ENCODE measurements at places on chromosomes 11 and 22.

GRCh38 chr22:42931421-42932196 is 74.5 kb upstream of the ARFGAP3 start:
- no peak for DNase-seq

- peak; percentile 57 for DNase-seq
Observed at GRCh38 chr22:24441406-24442351, 14.3 kb downstream of the ADORA2A start.

DNA sequence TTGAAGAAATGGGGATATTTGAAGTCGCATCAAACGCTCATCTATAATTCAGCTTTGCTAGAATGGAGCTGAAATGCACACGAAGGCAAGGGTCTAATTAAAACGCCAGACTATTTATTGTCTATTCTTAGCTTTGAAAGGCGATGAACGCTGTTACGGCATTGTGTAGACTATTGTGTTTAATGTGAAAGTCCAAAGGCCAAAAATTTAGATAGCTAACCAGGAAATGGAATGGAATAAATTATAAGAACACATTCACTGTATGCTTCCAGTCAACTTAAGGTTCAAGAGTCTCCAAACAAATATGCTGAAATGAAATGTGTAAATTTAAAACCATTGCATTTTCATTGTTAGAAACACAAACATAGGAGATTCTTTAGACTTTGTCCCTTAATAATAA is 186.2 kb downstream of the CWF19L2 start:
- DNase-seq: no peak

DNA sequence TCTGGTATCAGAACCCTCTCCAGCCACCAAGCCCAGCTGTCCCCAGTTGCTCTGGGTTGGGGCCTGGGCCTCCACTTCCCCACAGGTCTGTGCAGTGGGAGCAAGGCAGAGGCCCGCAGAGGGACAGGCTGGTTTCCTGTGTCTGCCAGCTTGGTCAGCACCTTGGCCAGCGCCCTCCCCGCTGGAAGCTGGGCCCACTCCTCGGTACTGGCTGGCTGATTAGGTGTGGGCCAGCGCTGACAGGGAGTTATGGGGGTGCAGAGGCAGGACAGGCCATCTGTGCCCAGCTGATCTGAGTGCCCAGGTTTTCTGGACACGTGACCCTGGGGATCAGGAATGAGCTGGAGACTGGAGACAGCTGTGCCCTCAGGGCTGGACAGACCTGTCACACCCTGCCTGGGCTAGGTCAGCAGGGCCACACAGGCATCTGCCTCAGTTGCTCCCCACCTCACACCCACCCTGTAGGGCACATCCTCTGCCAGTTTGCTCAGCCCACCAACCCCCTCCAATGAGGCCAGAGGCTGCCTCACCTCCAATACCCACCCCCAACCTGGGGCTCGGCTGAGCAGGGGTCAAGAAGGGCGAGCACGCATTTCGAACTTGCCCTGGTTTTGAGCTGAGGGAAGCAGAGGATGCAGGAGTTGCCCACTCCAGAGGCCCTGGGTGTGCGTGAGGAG is 175.3 kb downstream of the IGLL1 start:
- no peak for DNase-seq

DNA sequence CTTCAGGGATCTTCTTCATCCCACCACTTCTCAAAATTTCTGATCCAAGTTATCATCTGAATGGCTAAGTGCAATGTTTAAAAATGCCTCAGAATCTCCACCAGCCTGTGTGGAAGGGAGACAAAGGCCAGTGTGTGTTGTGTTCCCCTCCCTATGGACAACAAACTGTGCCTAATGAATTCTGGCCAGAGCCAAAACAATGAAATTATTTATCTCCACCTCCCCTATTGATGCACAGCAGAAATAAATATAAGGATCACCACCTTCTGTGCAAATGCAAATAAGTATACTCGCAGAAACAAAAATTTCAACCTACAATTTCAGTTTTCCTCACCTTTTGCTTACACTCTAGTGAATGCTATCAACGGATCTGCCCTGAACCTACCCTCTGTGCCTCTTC is 75.8 kb downstream of the GAB2 start:
- no peak for DNase-seq

GRCh38 chr11:57311109-57311936 is 13.4 kb downstream of the TNKS1BP1 start:
- no peak for DNase-seq

DNA sequence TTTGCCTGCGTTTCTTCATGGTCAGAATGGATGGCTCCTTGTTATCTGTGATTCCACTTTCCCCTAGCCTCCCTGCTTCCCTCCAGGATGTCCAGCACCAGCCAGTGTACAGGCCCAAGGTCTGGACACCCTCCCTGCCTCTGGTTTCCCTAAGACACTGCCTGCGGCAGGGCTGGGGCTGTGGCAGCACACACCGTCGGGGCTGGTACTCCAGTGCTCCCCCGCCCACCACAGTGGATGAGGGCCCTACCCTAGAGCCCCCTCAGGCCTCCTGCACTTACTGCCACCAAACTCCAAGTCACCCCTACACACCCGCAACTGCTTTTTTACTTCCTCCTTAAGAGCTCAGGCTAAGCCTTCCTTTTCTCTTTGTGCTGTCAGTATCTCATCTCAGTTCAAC is 28.9 kb downstream of the ZNF214 start:
- DNase-seq: no peak

DNA sequence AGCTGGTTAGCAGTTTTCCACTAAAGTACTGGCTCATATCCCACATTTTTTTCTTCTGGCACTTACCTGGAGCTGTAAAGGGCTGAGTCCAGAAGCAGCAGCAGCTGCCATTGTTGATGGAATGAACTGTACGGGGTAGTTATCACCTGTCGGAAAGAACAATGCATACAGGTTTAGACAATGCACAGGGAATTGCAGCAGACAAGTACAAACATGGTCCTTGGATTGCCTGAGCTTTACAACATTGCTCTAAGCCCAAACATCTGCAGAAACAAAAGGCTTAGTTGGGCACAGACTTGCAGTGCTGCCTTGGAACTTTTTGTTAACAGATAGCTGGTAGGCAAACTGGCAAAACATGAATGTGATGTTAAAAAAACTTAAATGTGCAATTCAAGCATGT is 258.8 kb downstream of the SOX6 start:
- DNase-seq: no peak

GRCh38 chr11:70745451-70745850 is 347.1 kb downstream of the CTTN start:
- no peak for DNase-seq

DNA sequence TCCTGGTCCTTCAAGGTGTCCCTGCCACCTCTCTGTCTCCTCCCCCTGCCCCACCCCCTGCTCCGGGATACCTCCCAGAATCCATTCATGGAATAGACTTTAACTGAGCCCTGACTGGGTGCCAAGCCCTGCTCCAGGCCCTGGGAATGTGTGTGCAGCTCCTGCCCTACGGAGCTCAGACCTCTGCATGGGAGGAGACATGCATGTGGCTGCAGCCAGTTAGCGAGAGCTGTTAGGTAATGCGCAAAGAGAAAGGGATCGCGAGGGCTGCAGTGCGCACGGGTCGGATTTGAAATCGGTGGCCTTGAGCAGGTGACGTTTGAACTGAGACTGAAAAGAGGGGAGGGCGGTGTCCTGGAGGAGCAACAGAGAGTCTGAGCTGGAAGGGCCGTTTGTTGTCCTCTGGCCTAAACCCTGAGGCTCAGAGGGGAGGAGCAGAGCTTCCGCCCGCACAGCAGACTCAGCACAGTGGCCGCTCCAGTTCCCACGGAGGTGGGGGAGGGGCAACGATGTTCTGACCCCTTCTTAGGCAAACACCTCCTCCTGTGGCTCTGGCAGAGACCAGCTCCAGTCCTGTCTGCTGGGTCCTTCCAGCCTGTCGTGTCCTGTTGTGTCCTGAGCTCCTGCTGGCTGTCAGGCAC is 19.8 kb upstream of the LRRC10B start:
- DNase-seq: no peak

GRCh38 chr22:17083811-17084441 is 874 bp upstream of the IL17RA start:
- DNase-seq: no peak

GRCh38 chr11:46676436-46677158 is 23.8 kb downstream of the ARHGAP1 start:
- DNase-seq: no peak

- no peak for DNase-seq
Observed at GRCh38 chr11:59182457-59183151, 10.7 kb downstream of the DTX4 start.

DNA sequence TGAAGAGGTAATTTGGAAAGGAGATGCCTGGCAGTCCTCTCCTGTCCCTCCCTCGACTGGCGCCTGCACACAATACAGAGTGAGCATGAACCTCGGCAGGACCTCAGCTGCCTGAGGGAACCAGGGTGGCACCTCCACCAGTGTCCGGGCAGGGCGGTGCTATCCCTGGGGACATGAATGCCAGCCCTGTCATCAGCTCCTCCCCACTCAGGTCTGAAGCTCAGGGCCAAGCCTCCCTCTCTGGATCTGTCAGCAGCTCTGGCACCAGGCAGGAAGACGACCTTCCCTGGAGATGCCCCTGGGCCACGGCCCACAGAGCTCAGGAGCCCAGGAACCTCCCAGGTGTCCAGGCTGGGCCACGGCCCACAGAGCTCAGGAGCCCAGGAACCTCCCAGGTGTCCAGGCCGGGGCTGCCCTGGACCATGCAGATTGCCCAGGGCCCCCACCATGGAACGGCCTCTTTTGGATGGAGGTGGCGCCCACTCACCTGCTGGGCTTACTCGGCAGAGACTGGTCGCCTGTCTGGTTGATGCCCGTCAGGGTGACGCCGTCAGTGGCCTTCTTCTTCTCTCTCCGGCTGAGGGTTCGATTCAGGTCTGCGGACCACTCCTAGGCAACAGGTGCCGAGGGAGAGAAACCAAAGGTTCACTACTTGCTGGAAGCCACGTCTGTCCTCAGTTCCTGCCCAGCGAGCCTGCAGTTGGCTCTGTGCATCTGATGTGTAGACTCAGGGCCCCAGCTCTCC is 21.7 kb upstream of the ARFGAP3 start:
- DNase-seq: no peak

- DNase-seq: no peak
Observed at GRCh38 chr22:17818649-17819048, 44.4 kb upstream of the BID start.

GRCh38 chr22:35997438-35997837 is 31.2 kb downstream of the RBFOX2 start:
- no peak for DNase-seq

GRCh38 chr11:9002920-9003572 is 755 bp downstream of the NRIP3 start:
- DNase-seq: no peak

DNA sequence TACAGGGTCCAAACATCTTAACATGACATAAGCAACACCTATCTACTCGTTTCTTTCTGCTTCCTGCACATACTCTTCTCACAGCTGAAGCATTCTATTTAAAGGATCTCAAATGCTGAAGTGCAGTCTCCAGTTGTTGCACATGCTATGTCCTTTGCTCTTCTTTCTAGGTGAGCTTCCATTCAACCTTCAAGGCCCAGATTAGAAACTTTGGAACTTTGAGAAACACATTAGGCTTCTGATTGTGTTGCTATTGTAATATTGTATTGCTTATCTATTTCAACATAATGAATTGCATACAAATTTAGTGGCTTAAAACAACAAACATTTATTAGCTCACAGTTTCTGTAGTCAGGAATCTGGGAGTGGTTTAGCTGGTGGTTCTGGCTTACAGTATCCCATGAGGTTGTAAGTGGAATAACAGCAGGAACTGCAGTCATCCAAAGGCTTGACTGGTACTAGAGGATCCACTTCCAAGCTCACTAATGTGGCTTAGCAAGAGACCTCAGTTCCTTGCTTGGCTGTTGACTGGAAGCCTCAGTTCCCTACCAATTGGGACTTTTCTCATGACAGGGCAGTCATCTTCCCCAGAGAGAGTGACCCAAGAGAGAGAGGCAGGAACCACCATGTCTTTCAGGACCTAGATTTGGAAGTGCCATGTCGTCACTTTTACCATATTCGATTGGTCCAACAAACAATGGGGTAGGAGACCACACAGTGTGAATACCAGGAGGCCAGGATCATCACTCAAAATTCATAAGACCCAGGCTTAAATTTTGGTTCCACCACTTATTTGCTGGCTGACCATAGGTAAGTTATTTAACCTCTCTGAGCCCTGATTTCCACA is 27.2 kb upstream of the RASSF10 start:
- no peak for DNase-seq

- no peak for DNase-seq
Observed at GRCh38 chr11:44948155-44948554, 2.5 kb downstream of the TP53I11 start.

DNA sequence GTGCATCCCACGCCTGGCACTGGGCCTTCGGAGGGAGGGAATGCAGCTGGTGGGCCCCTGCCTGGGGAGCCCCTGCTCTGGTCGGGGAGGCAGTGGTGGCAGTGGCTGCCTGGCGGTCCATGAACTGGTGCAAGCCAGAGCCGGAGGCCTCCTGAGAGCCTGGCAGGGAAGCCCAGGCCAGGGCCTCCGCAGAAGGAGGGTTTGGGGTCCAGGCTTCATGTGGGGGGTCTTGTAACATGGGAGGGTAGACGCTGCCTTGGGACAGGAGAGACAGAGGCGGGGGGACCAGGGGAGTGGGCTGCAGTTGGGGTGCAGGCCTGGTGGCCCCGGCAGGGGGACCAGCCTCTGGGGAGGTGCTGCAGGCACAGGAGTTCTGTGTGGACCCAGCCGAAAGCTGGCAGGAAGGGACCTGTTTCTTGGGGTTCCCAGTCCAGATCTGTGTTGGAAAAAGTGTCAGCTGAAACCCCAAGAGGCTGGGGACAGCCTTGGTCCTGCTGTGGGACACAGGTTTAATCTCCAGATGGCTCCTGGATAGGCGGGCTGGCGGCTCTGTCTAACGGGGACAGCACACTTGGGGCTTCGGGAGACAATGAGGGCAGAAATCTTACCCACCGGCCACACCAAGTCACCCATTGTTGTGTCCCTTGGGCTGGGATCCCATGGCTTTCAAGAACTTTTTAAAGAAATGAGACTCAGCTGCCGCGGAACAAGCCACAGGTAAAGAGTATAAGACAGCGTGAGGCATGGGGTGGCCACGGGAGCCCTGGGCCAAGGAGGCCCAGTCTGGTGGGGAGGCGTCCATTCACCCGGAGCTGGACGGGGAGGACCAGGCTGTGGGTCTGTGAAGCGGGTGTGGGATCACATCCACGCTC is 73.5 kb downstream of the KCNQ1 start:
- no peak for DNase-seq

DNA sequence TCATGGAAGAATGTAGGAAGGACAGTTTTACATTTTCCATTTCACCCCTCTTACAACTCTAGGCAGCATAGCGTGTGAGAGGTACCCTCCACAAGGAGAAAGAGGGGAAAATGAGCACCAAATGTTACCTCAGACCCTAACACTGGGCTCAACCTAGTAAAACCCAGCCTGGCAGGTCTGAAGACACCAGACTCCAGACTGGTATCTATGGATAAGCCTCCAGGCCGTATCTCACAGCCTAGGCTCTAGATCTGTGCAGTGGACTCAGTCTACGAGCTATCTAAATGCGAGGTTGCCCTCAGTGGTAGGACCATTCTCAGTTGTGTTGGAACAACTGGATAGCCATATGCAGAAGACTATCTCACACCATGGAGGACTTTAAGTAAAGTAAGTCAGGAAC is 10.5 kb downstream of the TRIM5 start:
- no peak for DNase-seq

Measured in NCI-H524 treated with DMSO at 0.1 percent for 48 hours (cell line).